Right atrium auricular region (tissue), 2 donors: ENCODE measurements at places on chromosomes 4 and X.
A peak's percentile ranks its signal among the peaks of the same experiment; 100 is the strongest.

- DNase-seq: no peak
These were observed 29.3 kb downstream of the CRMP1 start for GRCh38 chr4:5863461-5864113.

- peak; percentile 81 for DNase-seq
These were observed 19.1 kb downstream of the SH3BP2 start for GRCh38 chr4:2811830-2812611.

DNA sequence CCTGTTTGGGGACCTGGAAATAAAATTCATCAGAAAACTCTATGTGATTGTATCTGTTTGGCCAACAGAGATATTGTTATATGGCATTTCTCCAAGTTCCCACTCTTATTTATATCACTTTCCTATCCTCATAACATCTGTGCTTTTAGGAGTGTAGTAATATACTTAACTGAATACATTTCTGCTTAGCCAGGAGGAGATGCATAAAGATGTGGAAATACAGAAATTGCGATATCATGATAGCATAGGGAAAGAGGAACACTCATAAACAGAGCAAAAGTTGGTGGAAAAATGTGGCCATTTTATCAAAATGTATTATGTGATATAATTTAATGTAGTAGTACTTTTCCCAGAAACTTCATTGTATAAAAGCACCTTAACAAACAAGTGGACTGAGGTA, 46.1 kb upstream of the TSPAN7 start:
- no peak for DNase-seq

GRCh38 chr4:73621357-73621756, 1.1 kb upstream of the RASSF6 start:
- DNase-seq: no peak

- no peak for DNase-seq
These were observed 98.9 kb downstream of the GPR82 start for GRCh38 chrX:41822892-41823291.
